ENCODE measurements at places on chromosomes 3 and 15.
A peak's percentile ranks its signal among the peaks of the same experiment; 100 is the strongest.

DNA sequence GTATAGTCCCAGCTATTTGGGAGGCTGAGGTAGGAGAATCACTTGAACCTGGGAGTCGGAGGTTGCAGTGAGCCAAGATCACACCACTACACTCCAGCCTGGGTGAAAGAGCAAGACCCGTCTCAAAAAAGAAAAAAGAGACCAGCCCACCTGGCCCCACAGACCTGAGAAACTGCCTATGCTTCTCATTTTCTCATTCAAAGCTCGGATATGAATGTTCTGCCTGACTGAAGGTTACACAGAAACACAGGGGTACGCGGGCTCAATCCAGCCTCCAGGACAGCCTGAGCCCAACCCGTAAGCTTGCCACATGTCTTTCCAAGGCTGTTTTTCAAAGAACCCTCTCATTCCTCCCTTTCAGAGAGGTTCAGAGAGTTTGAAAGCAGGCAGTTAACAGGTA is 9.7 kb upstream of the LRRC15 start:
- no peaks in the 10 kb centered on the region for H3K27me3 ChIP-seq
- H3K27ac ChIP-seq, result no peak overlapping the region
- H3K36me3 ChIP-seq, result no peaks in the 10 kb centered on the region
- no peak for DNase-seq
- no peak overlapping the region for H3K4me3 ChIP-seq

DNA sequence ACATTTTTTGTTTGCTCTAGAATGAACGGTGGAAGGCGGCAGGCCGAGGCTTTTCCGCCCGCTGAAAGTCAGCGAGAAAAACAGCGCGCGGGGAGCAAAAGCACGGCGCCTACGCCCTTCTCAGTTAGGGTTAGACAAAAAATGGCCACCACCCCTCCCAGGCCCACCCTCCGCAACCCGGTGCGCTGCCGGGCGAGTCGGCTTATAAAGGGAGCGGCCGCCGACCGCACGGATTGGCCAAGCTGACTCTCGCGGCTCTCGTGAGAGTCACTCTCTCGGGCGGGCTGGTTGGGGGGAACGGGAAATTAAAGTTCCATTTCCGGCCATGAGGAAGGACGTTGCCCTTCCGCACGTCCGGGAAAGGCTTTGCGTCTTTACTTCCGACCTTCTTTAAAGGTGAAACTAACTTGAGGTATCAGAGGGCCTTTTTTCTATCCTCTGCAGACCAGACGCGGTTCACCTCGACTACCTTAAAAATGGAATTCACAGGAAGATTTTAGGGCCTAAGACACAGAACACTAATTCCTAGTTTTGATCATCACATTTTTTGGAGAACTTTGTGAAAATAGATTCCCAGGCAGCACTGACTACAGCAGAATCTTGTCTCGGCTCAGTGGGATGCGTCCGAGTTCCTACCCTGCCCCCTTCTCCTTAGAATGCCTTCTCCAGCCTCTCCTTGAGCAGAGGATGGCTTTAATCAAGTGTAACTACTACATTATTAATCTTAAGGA is at the start of gene TERC:
TSS of gene TERC (minus strand) at position 179 of the 731 bp plus-strand sequence.
- H3K27me3 ChIP-seq, result no peaks in the 10 kb centered on the region
- H3K4me3 ChIP-seq, result peak within 1 kb of the TSS; percentile 84
- DNase-seq, result peak; percentile 90
- no peaks in the 10 kb centered on the region for H3K4me1 ChIP-seq
- peak within 1 kb of the TSS; percentile 97 for H3K27ac ChIP-seq

GRCh38 chr3:49929291-49930167 is at the start of gene MON1A:
Gene MON1A (minus strand): TSS chr3:49929811. CDS start chr3:49913346, 16,465 bp downstream.
- peak within 1 kb of the TSS; percentile 70 for H3K4me3 ChIP-seq
- peak within 1 kb of the TSS; percentile 82 for H3K27ac ChIP-seq
- no peaks in the 10 kb centered on the region for H3K36me3 ChIP-seq

GRCh38 chr15:63803106-63803886 is 30.5 kb downstream of the HERC1 start:
- no peak overlapping the region for H3K27ac ChIP-seq
- DNase-seq, result no peak
- no peak overlapping the region for H3K4me3 ChIP-seq
- no peaks in the 10 kb centered on the region for H3K4me1 ChIP-seq

GRCh38 chr3:27511724-27512422 is 27.7 kb upstream of the SLC4A7 start:
- no peaks in the 10 kb centered on the region for H3K4me1 ChIP-seq
- H3K36me3 ChIP-seq, result no peaks in the 10 kb centered on the region
- H3K4me3 ChIP-seq, result no peak overlapping the region
- no peaks in the 10 kb centered on the region for H3K27me3 ChIP-seq
- DNase-seq, result no peak

- H3K4me1 ChIP-seq, result no peaks in the 10 kb centered on the region
- DNase-seq, result no peak
- H3K27me3 ChIP-seq, result no peaks in the 10 kb centered on the region
- H3K4me3 ChIP-seq, result no peak overlapping the region
- no peaks in the 10 kb centered on the region for H3K36me3 ChIP-seq
- H3K27ac ChIP-seq, result no peak overlapping the region
These were observed 76.7 kb upstream of the DCBLD2 start for GRCh38 chr3:98978068-98978811.

- no peaks in the 10 kb centered on the region for H3K4me1 ChIP-seq
- peak; percentile 27 for DNase-seq
- H3K27me3 ChIP-seq, result no peaks in the 10 kb centered on the region
- no peaks in the 10 kb centered on the region for H3K36me3 ChIP-seq
- H3K27ac ChIP-seq, result peak overlapping the region; percentile 96
- H3K4me3 ChIP-seq, result peak overlapping the region; percentile 82
These were observed 112.8 kb upstream of the ICE2 start for GRCh38 chr15:60591496-60592370.

DNA sequence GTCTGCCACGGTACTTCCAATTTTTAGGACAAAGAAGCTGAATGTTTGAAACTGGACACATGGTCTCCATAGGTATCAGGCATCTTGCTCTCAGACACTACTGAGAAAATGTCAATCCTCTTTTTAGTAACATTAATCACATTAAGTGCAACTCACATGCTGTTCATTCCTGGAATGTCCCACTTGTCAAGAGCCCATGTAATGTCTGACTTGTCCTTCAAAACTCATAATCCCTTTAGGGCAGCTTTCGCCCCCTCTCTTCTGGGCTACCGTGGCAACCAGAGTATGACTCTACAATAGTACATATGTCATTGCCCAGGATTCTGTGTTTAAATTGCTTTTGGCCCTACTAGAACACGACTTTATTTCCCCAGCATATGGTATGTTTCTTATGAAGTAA is 12.3 kb downstream of the NUDT16 start:
- H3K4me1 ChIP-seq, result no peaks in the 10 kb centered on the region
- DNase-seq, result no peak
- no peak overlapping the region for H3K4me3 ChIP-seq
- H3K36me3 ChIP-seq, result no peaks in the 10 kb centered on the region
- H3K27ac ChIP-seq, result no peak overlapping the region

GRCh38 chr3:126216416-126216815 is 36.0 kb upstream of the ALDH1L1 start:
- no peaks in the 10 kb centered on the region for H3K27me3 ChIP-seq
- no peak for DNase-seq
- H3K4me1 ChIP-seq, result no peaks in the 10 kb centered on the region
- H3K27ac ChIP-seq, result no peak overlapping the region

GRCh38 chr3:33322412-33322811 is 45.2 kb downstream of the FBXL2 start:
- H3K4me1 ChIP-seq, result no peaks in the 10 kb centered on the region
- H3K4me3 ChIP-seq, result no peak overlapping the region
- H3K27ac ChIP-seq, result no peak overlapping the region
- no peak for DNase-seq
- H3K27me3 ChIP-seq, result no peaks in the 10 kb centered on the region

DNA sequence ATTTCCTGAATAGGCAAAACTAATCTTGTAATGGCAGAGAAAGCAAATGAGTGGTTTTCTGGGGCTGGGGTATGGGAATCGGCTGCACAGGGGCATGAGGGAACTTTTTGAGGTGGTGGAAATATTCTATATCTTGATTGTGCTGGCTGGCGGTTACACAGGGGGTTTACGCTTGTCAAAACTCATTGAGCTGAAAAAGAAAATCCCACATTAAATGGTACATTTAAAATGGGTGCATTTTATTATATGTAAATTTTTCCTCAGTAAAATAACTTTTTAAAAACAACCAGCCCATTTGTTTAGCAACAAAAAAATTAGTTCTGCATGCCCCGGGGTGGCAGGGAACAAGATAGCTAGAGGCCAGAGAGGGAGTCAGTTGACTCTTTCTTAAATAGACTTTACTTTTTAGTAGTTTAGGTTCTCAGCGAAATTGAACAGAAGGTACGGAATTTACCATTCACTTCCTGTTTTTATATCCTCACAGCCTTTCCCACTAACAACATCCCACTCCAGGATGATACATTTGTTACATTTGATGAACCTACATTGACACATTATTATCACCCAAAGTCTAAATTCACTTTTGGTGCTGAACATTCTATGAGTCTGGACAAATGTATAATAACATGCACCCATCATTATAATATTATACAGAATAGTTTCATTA is 41.2 kb upstream of the BCL2A1 start:
- H3K27me3 ChIP-seq, result no peaks in the 10 kb centered on the region
- H3K4me1 ChIP-seq, result no peaks in the 10 kb centered on the region
- no peaks in the 10 kb centered on the region for H3K36me3 ChIP-seq
- DNase-seq, result no peak

DNA sequence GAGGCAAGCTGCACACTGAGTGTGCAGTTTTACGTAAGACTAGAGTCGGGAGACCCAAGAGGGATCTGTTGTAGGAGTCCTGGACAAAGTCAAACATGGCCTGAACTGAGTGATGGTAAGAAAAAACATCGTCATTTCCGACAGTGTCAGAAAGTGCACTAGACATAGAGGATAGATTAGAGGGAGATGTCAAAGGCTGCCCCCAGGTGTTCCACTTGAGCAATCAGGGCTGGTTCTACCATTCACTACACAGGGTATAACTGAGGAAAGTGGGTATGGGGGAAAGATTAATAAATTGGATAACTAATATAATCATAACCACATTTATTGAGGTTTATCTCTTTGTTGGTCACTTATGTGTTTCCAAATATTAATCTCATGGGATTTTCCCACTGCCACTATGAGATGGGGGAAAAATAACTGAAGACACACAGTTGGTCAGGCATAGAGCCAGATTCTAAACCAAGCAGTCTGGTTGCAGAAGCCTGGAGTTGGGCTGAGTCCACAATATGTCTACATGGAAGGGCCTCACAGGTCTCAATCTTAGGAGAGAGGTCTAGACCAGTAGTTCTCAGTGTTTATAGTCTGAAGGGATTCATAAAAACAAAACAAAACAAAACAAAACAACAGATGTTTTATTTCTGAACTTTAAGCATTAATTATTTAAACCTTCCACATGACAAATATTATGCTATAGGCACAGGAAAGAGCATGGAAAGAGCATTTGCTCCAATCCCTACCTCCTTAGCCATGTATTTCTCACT is 766.5 kb downstream of the NTRK3 start:
- DNase-seq, result no peak
- H3K27me3 ChIP-seq, result no peaks in the 10 kb centered on the region
- H3K4me3 ChIP-seq, result no peak overlapping the region
- no peaks in the 10 kb centered on the region for H3K36me3 ChIP-seq
